ENCODE measurements at places on chromosomes 2 and 18.

GRCh38 chr18:568731-569130 lies 11.4 kb upstream of the CETN1 start:
- no peak for DNase-seq

GRCh38 chr18:21389283-21389682 lies 147.3 kb downstream of the GREB1L start:
- DNase-seq, result no peak

- DNase-seq, result no peak
These were observed 905 bp upstream of the ATG16L1 start for GRCh38 chr2:233250568-233250967.

- DNase-seq, result no peak
These were observed 583.3 kb downstream of the SATB2 start for GRCh38 chr2:198874472-198874858.

DNA sequence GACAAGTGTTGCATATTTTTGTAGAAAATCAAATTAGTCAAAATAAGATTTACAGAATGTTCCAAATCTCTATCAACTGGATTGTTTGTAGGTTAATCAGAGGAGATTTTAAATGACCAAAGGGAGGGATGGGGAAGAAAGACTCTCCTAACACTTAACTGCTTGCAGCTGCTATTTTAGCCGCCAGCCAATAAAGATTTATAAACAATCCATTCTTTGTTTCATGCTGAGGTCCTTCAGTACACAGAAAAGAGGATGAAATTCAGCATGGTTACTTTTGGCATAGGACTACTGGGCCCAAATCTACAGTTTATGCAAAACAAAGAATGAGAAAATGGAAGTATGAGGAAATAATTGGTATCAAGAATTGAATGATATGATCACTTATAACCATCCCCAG lies 86.4 kb upstream of the FN1 start:
- no peak for DNase-seq

- DNase-seq, result no peak
These were observed 659 bp upstream of the COX5B start for GRCh38 chr2:97645112-97645694.
